ENCODE measurements at places on chromosomes 13 and 19.

- DNase-seq = no peak
These were observed 46.5 kb downstream of the ZNF611 start for GRCh38 chr19:52688335-52688734.

GRCh38 chr13:48411841-48412531 is 927 bp downstream of the LPAR6 start:
- no peak for DNase-seq

DNA sequence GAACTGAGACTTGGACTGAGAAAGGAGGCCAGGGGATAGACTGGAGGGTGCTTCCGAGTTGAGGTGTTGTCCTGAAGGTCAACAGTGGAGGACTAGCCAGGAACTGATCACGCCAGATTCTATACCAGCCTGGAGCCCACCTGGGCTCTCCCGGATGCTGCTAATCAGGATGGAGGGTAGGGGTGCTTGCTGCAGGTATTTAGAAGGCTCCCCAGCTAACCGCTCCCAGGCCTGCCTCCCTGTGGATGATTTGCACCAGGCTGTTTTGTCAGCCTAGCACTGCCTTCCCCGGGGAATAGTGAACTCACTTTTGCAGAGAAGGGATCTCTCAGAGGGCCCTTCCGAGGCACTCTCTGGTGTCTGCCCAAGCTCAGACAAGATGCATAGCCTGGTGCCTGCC is 60.5 kb upstream of the KCTD15 start:
- DNase-seq = no peak

DNA sequence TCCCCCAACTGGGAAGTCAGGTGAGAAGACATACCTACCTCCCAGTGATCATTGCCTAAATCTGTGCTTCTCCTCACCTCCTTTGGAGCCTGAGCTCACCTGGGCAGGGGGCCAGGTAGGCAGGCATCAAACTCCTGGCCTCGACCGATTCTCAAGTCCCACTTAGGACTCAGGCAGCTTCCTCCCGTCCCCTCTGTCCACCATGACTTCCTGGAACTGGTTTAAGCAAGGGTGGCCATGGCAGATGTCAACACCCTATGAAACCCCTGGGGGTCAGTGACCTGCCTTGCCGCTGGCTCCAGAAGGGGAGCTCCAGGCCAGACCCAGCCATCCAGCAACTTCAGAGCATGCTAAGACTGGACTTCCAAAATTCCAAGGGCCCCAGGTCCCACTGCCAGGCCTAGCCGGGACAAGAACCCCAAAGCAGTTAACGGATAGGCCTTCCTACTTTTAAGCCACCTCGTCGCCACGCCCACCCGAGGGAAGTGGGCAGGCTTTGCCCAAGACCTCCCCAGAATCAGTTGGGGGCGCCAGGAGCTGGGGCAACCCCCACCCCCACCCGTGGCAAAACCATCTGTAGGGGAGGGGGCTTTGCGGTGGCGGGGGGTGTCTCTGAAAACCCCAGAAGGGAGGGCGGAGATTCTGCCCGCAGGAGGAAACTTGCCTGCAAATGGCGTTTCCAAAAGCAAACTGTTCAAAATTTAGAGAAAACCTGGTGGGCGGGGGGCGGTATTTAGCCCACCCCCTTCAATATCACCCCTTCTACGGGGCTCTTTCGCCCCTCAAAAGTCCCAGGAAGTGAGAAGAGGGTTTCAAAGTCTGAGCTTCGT is 657 bp downstream of the PLIN3 start:
- DNase-seq = no peak

GRCh38 chr13:88360761-88361160 is 689.6 kb downstream of the SLITRK5 start:
- DNase-seq = no peak

DNA sequence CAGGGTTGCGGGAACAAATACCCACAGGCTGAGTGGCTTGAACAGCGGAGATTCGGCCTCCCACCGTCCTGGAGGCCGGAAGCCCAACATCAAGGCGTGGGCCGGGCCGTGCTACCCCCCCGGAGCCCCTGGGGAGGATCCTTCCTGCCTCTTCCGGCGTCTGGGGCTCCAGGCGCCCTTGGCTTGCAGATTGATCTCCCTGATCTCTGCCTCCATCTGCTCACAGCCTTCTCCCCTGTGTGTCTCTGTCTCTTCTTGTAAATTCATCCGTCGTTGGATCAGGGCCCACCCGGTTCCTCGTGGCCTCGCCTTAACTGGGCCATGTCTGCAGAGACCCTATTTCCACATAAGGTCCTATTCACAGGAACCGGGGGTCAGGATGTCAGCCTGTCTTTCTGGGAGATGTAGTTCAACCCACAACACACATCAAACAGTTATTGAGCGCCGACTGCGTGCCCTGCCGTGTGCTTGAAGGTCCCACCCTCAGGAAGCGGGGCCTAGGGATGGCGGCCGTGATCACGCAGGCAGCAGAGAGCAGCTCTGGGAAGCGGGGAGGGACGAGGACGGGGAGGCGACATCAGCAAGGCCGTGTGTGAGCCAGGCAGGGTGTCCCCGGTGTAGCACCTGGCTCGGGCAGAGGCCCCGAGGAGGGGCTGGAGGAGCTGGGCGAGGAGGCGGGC is 21.3 kb downstream of the HCN2 start:
- DNase-seq = no peak

GRCh38 chr13:32340914-32341313 is 25.6 kb downstream of the BRCA2 start:
- no peak for DNase-seq

All from cerebellar nuclear complex (tissue), 1 donor.